Vagina (tissue), 2 donors: ENCODE measurements at places on chromosomes 6 and 20. TPM values are rescaled to one million over a fixed set of nuclear protein-coding genes. Genes with fewer than 3 reads are reported as not detected.
A peak's percentile ranks its signal among the peaks of the same experiment; 100 is the strongest.

The PKIB gene
- total RNA-seq: 2.7 TPM

The TOX2 gene
- total RNA-seq: 5.2 TPM

DNA sequence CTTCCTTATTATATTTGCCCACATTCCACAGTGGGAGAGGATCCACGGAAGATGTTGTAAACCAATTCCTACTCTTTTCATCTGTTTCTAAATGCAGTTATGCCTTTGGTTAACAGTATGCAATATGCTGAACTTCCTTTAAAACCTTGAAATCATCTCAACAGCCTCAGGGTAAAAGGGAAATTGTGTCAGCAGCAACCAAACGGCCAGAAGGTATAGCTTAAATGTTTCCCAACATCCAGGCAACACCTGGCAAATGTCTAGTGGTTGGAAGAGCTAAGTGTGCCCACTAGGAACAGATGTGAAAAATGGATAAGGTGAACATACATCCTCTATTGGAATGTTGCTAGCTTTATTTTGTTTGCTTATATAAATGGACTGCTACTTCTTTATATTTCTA is 164.8 kb downstream of the FAXC start:
- H3K4me3 ChIP-seq: no peak overlapping the region
- H3K36me3 ChIP-seq: no peaks in the 10 kb centered on the region
- no peak for DNase-seq

DNA sequence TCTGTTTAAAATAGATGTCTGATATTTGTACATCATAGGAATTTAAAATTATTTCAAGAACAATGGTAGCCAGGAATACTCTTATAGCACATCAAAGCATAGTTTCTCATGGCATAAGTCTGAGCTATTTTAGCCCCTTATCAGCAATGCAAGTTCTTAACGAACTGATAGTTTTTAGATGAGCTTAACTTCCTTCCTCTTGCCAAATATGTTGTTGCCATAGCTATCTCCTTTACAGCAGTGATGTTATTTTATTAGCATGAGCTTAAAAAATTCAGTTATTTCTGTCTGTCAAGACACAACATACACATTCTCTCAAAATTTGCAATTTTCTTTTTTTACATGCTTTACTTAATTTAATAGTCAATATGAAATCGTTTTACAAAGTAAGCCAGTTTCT is 867.2 kb downstream of the PHF3 start:
- no peak overlapping the region for H3K4me3 ChIP-seq
- H3K27me3 ChIP-seq: no peaks in the 10 kb centered on the region
- DNase-seq: no peak
- H3K36me3 ChIP-seq: no peaks in the 10 kb centered on the region
- H3K4me1 ChIP-seq: no peaks in the 10 kb centered on the region

GRCh38 chr6:131400779-131401496 is 172.1 kb upstream of the ARG1 start:
- H3K27me3 ChIP-seq: no peaks in the 10 kb centered on the region
- no peak overlapping the region for H3K4me3 ChIP-seq
- no peaks in the 10 kb centered on the region for H3K4me1 ChIP-seq
- no peak overlapping the region for H3K27ac ChIP-seq
- H3K36me3 ChIP-seq: no peaks in the 10 kb centered on the region
- no peak for DNase-seq

DNA sequence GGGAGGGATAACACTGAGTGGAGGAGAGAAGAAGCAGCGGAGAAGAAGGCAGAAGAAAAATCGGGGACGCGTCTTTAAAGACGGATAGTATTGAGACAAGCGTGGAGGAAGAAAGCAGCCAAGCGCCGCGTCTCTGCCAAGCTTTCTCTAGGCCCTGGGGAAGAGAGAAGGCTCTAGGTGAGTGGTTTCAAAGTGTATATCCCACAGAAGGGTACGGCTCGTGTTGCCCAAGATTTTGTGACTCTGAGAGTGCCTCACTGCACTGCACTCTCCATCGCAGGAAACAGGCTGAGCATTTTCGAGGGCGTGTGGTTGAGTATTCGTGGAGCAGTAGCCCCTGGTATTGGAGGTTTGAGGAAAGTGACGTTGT is 185.4 kb downstream of the TRIM27 start:
- H3K4me1 ChIP-seq: no peaks in the 10 kb centered on the region
- H3K27me3 ChIP-seq: no peaks in the 10 kb centered on the region
- no peaks in the 10 kb centered on the region for H3K36me3 ChIP-seq
- H3K4me3 ChIP-seq: no peak overlapping the region
- no peak overlapping the region for H3K27ac ChIP-seq
- DNase-seq: no peak

DNA sequence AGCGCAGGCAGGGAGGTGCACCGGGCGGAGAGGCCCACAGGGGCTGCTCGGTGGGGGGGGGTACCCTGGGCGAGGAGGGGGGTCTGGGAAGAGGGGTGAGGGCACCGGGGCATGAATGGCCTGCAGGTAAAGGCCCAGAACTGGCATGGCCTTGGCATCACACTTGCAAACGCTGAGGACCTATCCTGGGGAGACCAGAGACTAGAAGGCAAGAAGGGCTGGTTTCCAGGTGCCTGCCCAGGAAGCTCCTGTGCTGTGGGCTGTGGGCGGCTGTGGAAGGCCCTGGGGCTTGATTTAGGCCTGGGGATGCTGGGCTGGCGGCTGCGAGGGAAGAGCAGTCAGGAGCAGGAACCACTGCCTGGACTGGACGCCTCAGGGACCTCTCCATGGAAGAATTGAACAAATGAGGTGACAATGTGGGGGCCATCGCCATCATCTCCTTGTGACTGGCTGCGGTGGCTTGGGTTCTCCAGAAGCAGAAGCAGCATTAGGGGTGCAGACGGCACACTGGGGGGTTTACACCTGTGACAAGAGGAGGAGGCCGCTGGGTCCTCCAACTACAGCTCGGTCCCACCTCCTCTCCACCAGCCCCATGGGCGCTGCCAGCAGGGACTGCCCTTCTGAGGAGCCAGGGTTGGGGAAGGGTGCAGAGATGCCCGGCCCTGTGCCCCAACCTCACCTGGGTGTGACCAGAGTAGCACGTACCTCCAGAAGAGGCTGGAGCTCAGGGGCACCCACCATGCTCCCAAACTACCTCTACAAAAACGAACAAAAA is 32.1 kb upstream of the IRF4 start:
- H3K36me3 ChIP-seq: no peaks in the 10 kb centered on the region
- no peak overlapping the region for H3K27ac ChIP-seq
- DNase-seq: no peak
- H3K4me1 ChIP-seq: no peaks in the 10 kb centered on the region
- H3K27me3 ChIP-seq: no peaks in the 10 kb centered on the region
- H3K4me3 ChIP-seq: no peak overlapping the region

DNA sequence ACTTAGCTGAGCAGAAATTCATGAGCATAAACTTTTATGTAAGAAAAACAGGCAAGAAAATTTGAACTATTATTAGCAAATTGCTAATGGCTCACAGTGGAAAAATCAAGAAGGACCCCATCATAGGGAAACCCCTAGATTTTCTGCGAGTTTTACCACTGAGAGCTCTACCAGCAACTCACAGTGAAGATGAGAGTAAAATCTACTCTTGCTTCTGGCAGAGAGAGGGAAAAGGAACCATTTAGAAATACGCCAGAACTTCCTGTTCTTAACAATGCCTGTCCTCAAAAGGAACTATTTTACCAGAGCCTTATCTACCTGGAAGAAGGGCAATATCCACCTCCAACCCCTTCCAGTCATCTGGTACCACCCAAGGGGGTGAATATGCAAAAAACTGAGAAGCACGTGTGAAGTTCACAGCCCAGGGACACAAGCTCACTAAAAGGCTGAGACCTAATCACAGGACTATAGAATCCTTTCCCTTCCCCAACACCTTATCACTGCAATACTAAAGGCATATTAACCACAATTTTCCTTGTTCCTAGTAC is 34.4 kb upstream of the ASF1A start:
- H3K27ac ChIP-seq: no peak overlapping the region
- H3K4me3 ChIP-seq: no peak overlapping the region
- no peak for DNase-seq
- no peaks in the 10 kb centered on the region for H3K36me3 ChIP-seq

- DNase-seq: no peak
- H3K4me3 ChIP-seq: no peak overlapping the region
- no peaks in the 10 kb centered on the region for H3K27me3 ChIP-seq
- no peaks in the 10 kb centered on the region for H3K4me1 ChIP-seq
- H3K36me3 ChIP-seq: no peaks in the 10 kb centered on the region
- H3K27ac ChIP-seq: no peak overlapping the region
Observed at GRCh38 chr6:144634371-144634770, 349.2 kb downstream of the UTRN start.

DNA sequence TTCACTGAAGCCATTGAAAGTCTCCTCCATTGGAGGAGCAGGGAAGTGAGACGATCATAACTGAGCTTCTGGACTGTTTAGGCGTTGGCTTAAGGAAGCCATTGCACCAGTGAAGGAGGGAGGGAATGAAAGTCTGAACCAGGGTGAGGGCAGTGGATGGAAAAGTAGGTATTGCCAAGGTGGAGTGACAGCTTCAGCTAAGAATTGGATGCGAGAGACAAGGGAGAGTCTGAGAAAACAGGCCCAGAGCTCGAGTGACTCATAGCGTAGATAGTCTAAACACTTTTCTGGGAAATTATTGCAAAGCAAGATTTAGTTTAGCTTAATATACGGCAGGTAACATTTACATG is 4.5 kb downstream of the DSP start:
- no peaks in the 10 kb centered on the region for H3K36me3 ChIP-seq
- H3K27ac ChIP-seq: peak overlapping the region; percentile 89
- peaks cover 3% of the 10 kb centered on the region for H3K27me3 ChIP-seq
- no peak for DNase-seq

DNA sequence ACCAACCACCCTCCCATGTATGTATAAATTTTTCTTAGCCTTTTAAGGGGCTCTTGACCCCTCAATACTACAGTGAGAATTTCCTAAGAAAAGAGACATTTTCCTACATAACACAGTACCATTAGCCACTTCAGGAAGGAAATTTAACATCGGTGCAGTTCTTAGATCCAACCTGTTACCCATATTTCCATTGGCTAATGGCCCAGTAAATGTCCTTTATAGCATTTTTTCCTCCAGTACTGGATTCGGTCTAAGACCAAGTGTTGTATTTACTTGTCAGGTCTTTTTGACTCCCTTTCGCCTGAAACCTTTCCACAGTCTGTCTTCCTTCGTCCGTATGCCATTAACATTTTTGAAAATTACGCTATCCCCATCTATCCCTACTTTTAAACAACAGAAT is 173.4 kb upstream of the PMEPA1 start:
- H3K36me3 ChIP-seq: no peaks in the 10 kb centered on the region
- no peak overlapping the region for H3K4me3 ChIP-seq
- peak overlapping the region; percentile 53 for H3K27ac ChIP-seq
- H3K27me3 ChIP-seq: no peaks in the 10 kb centered on the region

- H3K27ac ChIP-seq: no peak overlapping the region
- DNase-seq: no peak
- H3K4me3 ChIP-seq: no peak overlapping the region
Observed at GRCh38 chr6:41194386-41194785, 6.6 kb downstream of the TREML2 start.

DNA sequence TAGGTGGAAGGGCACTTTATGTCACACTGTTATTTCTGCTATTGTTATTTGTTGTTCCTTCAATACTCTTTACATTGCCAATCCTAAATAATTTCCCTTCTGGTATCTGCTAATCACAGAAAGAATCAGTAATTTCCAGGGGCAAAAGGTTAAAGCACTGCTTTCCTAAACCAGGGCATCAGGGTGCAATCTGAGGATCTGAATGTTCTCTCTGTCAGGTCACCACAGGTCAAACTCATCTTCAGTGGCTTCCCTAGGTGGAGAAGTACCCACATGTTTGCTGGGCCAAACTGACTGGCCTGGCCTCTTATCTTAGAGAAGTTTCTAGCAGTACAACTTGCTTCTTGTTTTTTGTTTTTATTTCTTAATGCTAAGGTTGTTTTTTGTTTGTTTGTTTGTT is 118.7 kb downstream of the OPRM1 start:
- no peak for DNase-seq
- H3K36me3 ChIP-seq: no peaks in the 10 kb centered on the region
- no peaks in the 10 kb centered on the region for H3K4me1 ChIP-seq
- no peaks in the 10 kb centered on the region for H3K27me3 ChIP-seq
- no peak overlapping the region for H3K4me3 ChIP-seq

GRCh38 chr20:61973515-61974356 is 91.9 kb downstream of the TAF4 start:
- H3K36me3 ChIP-seq: no peaks in the 10 kb centered on the region
- H3K27me3 ChIP-seq: no peaks in the 10 kb centered on the region
- no peak overlapping the region for H3K27ac ChIP-seq
- no peak overlapping the region for H3K4me3 ChIP-seq

- H3K27ac ChIP-seq: no peak overlapping the region
- no peaks in the 10 kb centered on the region for H3K36me3 ChIP-seq
- H3K27me3 ChIP-seq: no peaks in the 10 kb centered on the region
- no peak overlapping the region for H3K4me3 ChIP-seq
- H3K4me1 ChIP-seq: peaks cover 12% of the 10 kb centered on the region
Observed at GRCh38 chr6:16273256-16273655, 34.9 kb downstream of the GMPR start.

DNA sequence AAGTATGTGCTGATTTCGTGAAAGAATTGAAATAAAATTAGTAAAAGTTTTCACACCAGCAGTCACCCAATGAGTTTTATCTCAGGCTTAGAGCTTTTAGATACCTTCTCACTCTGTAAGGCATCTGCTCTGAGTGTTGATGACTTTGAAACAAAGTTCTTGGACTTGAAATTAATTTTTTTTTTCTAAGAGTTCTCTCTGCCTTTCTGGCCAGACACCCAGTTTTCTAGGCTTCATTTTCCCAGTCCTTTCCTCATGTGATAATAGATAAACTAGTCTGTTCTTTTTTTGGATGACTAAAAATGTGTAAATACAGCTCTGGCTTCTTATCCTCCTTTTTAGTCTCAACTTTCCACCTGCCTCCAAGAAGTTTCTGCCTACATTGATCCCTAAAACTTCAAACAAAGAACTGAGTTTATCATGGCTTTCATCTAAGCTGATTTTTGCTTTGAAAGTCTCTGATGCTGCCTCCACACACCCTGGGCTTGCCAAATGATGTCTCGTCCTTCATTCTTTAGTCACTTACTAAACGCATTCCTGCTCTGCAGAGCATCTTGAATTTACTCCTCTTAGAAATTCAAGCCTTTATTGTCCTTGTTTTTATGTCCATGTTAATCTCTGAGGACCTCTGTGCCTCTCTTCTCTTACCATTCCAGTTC is 32.7 kb downstream of the SLX4IP start:
- no peaks in the 10 kb centered on the region for H3K36me3 ChIP-seq
- DNase-seq: no peak
- no peak overlapping the region for H3K4me3 ChIP-seq
- H3K4me1 ChIP-seq: peaks cover 30% of the 10 kb centered on the region
- no peaks in the 10 kb centered on the region for H3K27me3 ChIP-seq
